NCI-H1417 (cell line): ENCODE measurements at places on chromosomes 6 and 20.

- DNase-seq: no peak
Observed at GRCh38 chr20:555976-556385, 12.4 kb upstream of the CSNK2A1 start.

GRCh38 chr6:24916496-24916895, 19.3 kb downstream of the RIPOR2 start:
- DNase-seq: no peak

- no peak for DNase-seq
Observed at GRCh38 chr6:142406131-142406530, 104.3 kb downstream of the ADGRG6 start.

DNA sequence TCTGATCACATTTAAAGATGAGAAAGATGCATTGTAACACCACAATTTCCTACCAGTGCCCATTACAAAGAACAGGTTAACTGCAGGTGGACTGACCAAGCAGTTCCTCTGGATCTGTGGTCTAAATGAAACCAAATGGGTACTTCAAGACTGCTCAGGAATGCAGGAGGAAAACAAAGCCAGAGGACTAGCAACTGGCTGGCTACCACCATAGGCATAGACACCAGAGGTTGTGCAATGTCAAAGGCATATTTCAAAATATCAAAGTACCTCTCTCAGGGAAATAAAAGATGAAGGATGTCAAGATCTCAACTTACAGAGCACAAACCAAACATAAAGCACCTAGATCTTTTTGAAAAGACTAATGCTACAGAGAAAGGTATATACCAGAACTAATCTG, 65.5 kb downstream of the GMDS start:
- no peak for DNase-seq

- DNase-seq: no peak
Observed at GRCh38 chr6:154578004-154578559, 67.6 kb upstream of the CNKSR3 start.

DNA sequence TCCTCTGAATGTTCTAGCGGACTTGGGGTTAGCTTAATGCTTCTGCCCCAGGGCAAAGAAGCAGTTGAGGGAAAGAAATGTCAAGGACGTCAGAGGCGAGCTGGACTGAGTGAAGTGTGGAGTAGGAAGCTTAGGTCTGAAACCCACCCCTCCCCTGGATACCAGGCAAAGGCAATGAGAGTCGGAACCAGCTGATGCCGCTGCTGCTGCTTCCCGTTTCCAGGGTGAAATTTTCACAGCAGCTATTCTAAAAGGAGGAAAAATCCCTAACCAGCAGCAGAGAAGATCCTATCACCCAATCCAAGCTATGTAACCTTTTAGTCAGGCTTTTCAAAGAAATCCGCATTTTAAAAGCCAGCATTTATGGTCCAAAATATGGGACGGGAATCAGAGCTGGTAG, 564.3 kb downstream of the LMBRD1 start:
- DNase-seq: peak; percentile 85

- no peak for DNase-seq
Observed at GRCh38 chr6:37618916-37619590, 78.6 kb downstream of the MDGA1 start.

- DNase-seq: no peak
Observed at GRCh38 chr6:165910184-165910966, 247.3 kb upstream of the PDE10A start.

DNA sequence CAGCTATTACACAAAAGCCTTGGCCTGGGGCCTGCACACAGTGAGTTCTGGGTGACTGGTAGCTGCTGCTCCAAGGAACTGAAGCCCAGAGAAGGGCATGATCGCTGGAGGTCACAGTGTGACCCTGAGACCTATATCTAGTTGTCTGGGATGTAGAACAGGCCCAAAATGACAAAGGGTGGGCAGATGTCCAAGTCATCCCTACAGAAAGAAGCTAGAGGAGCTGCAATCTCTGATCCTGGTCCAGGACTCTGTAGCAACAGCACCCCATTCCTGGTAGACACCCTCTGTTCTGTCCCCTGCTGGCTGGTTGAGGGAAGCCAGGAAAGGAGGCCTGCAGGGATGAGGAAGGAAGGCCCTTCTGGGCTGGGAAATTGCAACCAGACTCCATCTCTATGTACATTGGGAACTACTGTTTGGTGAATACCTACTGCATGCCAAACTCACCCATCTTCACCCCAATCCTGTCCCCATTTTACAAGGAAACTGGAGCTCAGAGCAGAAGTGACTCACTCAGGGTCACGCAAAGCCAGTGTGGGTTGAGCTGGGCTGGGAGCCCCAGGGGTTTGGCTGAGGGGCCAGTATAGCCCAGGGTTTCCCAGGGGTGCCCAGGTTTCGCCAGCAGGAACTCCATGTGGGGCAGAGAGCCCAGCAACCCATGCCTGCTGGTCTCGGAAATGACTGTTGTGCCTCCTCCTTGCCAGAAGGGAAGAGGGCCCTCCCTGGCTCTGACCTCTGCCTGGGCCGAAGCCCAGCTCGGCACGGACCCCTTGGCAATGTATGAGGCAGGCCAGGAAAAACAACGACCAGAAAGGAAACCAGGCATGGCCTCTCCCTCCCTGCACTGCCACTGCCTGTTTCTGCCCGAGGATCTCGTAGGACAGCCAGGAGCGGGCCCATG, 44.9 kb upstream of the TLDC2 start:
- no peak for DNase-seq

DNA sequence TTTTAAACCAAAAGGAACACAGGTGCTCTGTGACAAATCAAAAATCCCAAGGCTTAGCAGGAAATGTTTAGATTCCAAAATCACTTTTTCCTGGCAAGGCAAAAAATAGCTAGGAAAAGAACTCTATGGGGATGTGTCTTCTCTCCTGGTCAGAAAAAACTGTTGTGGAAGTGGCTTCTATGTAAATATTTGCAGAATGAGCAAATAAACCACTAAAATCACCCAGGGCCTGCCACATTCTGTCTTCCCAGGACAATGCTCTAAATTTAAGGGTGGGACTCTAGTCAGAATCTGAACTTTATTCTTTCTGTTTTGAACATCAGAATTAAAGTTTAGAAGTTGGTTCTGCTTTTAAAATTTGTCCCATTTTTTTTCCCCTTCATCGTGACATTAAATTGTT, 29.3 kb downstream of the GCM1 start:
- no peak for DNase-seq

GRCh38 chr20:31979713-31980426, 11.9 kb downstream of the XKR7 start:
- no peak for DNase-seq

DNA sequence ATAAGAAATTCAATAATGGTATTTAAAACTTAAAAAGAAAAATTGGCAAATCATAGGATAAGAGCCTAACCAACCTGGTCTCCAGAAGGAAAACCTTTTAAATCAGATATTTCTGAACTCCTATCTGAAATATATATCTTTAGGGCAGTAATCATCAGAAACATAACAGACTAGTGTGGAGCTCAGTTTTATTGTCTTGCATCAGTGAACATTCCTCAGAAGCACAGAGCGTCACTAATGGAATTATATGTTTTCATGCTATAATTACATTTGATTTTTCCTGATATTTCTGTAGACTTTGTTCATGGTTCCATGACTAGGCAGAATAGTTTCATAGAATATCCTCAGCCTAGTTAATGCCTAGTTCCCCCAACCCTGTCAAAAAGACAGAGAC, 262.2 kb downstream of the EYA4 start:
- DNase-seq: no peak

GRCh38 chr20:9485614-9486340, 28.6 kb upstream of the LAMP5 start:
- DNase-seq: no peak

DNA sequence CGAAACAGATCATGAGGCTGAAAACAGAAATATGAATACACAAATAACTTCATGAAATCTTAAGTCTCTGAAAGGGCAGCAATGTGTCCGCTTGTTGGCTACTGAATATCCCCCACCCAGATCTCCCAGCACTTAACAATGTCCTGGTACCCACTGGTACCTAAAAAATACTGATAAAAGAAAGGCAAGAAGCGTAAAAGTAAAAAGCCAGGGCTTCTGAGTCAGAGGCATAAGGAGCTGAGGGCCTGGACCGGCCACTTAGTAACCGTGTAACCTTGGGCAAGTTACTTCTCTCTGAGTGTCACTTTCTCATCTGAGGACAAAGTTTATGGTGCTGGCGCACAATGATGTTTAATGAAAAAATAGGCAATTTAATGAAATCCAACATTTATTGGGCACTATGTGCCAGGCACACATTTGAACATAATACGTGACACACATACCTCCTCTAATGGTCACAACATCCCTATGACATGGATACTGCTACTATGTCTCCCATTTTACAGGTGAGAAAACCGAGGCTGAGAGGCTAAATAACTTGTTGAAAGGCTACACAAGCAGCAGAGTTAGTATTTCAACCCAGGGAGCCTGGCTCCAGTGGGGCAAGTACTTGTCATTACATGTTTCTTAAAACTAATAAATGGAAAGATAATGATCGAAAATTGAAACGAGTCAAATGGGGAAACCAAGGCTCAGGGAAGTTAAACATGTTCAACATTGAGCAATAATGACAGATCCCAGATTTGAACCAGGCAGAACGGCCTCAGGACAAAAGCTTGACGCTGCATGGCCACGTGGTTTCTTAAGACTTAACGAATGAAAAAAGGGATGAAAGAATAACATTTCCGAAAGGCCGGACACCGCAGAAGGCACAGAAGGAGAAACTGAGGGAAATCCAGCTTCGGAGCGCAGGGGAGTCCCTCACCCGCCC, 828 bp downstream of the TP53RK start:
- no peak for DNase-seq

DNA sequence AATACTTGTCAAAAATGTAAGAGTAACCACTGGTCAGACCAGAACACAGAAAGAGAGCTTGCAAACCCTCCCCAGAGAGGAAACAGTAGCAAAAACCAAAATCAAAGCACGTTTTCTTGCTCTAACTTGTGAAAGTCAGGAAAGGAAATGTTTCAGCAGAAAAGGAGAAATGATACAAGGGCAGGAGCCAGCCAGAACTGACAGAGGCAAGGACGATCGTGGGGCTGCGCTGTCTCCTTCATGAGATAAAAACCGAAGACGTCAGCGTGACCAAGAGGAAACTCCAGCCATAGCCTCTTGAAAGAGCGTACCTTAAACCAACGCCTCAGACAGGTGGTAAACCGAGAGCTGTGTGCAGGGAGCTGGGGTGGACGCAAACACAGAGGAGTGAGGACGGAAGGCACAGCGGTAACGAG, 27.5 kb downstream of the LAMA5 start:
- no peak for DNase-seq

- DNase-seq: no peak
Observed at GRCh38 chr6:85396159-85396808, 53.6 kb upstream of the NT5E start.
